MG63 (cell line): ENCODE measurements at places on chromosomes 2 and 18. TPM values are rescaled to one million over a fixed set of nuclear protein-coding genes. Genes with fewer than 3 reads are reported as not detected.

DNA sequence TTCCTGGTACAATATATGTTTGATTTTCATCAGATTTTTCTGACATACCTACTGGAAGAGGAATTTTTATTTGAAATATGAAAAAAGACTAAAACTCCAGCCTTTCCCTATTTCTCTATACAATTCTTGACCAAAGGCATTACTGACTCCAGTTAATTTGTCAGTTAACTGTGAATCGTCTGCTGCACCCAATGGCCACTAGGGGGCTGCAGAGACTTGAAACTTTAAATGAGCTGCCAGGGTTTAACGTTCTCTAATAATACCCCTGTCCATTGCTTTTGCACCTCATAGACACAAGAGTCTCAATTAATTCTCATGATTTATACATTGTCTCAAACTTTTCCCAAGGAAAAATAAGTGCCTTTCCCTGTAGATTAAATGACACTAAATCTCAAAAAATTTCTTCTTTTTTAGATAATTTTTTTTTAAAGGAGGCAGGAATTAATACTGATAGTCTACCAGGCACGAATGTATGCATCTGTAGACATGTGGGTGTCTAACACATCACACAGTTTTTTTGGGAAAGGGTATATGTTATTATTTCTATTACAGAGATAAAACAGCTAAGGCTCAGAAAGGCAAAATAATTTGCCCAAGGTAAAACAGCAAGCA is 1.8 kb upstream of the ALK start:
- peak; percentile 37 for DNase-seq

- DNase-seq: no peak
These were observed 168.7 kb downstream of the TNS1 start for GRCh38 chr2:217834057-217834620.

- DNase-seq: no peak
These were observed 250.0 kb downstream of the CD226 start for GRCh38 chr18:69697689-69698088.

DNA sequence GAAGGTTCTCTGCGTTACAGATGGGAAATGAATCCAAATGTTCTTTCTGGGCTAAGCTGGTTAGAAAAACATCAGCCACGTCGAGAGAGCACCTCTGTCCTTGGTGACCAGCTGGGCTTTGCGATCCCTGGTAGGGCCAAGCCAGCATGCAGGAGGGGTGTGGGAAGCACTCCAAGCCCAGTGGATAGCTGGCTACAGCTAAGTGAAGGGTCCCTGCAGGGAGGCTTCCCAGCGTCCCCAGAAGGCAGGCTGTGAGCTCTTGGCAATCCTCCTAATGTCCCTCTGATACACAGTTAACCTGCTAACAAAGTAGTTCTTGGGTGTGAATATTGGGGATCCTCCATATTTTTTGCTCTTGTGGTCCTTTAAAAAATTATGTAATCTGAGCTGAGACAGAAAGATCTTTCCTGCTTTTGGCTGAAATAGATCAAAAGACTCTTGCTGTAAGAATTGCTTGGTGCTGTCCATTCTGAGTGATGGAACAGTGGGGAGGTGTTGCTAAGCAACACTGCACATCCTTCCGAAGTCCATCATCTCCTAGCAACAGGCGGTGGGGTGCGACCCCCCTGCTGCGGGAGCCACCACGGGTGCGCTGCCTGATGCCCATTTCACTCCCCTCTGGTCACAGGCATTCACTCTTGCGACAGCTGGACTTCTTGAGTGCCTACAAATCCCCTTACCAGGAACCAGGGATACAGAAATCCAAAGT is 88.5 kb upstream of the UXS1 start:
- DNase-seq: no peak

DNA sequence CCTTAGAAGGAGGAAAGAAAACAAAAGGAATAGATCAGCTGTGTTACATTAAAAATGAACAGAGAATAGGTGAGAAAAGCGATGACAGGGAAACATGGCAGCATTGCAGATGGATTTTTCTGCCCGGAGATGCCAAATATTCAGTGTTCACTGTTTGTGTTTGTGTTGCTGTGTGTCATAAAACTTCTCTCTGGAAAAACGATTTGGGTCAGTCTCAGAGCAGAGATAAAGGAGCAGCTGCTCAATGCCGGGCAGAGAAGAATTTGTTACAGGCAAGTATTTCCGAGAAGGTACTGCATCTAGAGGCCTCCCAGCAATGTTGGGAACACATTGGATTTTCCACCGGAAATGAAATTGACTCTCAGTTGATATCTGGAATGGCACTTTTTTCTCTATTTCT is 156.4 kb upstream of the KLHL14 start:
- DNase-seq: no peak

CTAGE1 gene
- total RNA-seq: not detected in 2 replicates
